Midbrain (tissue), 1 donor: ENCODE measurements at places on chromosomes 11 and 22.

DNA sequence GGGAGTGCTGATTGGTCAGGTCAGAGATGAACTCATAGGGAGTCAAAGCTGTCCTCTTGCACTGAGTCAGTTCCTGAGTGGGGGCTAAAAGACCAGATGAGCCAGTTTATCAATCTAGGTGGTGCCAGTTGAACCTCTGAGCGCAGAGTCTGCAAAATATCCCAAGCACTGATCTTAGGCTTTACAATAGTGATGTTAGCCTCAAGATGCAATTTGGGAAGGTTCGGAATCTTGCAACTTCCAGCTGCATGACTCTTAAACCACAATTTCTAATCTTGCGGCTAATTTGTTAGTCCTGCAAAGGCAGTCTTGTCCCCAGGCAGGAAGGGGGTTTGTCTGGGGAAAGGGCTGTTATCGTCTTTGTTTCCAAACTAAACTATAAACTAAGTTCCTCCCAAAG lies 92.3 kb upstream of the PARVA start:
- no peak for DNase-seq

DNA sequence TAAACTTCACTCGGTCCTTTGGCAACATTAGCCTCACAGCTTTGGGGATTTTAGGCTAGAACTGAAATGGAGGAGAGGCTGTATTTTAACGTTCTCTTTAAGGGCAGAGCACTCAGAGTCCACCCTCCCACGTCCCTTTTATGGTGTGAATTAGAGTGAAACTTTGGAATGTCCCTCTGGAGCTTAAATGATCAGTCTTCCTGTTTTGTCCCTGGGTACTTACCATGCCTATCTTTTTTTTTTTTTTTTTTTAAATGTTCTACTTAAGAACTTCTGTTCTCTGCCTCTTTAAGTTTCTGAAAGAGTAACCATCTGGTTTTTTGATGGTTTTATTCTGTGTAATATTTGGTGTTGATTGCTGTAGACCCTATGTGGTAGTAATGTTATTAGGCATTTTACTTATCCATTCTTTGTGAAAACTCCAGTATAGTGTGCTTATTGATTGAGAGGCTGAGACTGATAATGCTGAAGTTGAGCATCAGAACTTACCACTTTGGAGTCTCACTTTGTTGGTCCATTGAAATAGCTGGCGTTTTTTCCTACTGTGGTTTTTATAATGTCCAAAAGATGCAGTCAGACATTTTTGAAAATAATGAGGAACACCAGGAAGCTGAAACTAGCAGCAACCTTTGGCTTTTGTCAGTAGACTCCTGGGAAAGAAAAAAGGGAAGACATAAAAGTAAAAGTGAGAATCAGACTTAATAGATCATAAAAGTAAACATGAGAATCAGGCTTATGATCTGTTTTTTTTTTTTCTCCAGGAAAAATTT lies 11.6 kb downstream of the UVRAG start:
- DNase-seq, result no peak

- peak; percentile 57 for DNase-seq
Observed at GRCh38 chr22:19844377-19845053, 10.2 kb downstream of the GNB1L start.

- no peak for DNase-seq
Observed at GRCh38 chr11:61626580-61627380, 45.9 kb upstream of the SYT7 start.

GRCh38 chr11:45662665-45663485 lies 2.5 kb downstream of the CHST1 start:
- no peak for DNase-seq

DNA sequence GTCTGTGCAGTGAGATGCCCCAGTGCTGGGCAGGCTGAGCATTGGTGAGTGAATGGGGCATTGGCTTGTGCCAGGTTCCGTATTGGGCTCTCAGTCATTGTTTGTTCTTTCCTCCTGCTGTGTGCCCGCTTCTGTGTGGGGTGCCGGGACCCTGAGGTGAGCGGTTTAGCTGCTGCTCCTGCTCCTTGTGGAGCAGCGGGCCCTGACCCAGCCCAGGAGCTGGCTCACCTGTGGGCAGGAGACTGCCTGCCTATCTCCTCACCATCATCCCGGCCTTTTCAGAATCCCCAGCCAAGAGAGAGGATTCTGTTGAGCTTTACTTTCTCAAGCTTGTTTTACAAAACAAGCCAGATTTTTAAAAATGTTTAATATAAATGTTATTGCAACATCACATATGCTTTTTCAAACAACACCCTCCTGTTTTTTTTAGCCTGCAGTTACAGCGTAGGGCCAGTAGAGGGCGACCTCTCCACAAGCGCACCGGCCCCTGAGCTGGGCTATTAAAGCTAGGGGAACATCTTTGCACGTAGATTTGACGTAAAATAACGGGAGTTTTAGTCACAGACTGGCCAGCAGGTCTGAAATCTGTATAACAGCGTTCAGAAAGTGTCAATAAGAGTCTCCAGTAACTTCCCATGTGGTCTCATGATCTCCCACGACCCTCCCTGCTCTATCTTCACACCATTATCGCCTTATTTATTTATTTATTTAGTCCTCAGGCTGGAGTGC lies 25.1 kb upstream of the RELT start:
- peak; percentile 75 for DNase-seq

- no peak for DNase-seq
Observed at GRCh38 chr22:49951986-49952896, 8.3 kb upstream of the PIM3 start.

DNA sequence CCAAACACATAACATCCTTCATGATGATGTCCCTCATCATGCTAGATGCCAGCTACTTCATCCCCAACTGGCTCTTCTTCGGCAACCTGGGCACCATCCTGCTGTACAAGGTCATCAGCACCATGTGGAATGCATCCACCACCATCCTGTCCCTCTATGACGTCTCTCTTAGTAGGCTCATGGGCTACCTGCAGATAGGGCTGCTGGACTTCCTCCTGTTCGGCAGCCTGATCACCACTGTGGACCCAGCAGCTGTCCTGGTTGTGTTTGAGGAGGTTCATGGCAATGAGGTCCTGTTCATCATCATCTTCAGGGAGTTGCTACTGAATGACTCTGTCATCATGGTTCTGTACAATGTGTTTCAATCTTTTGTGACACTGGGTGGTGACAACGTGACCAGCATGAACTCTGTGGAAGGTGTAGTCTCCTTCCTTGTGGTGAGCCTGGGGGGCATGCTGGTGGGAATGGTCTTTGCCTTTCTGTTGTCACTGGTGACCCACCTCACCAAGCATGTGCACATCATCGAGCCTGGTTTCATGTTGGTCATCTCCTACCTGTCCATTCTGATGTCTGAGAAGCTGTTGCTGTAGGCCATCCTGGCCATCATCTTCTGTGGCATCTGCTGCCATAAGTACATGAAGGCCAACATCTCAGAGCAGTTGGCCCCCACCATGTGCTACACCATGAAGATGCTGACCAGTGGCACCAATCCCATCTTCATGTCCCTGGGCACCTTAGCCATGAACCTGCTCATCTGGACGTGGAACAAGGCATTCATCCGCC lies 120.7 kb upstream of the SERPIND1 start:
- DNase-seq, result no peak

GRCh38 chr11:95544095-95544856 lies 245.3 kb downstream of the FAM76B start:
- no peak for DNase-seq

- DNase-seq, result no peak
Observed at GRCh38 chr11:69284081-69284511, 9.9 kb upstream of the MYEOV start.

GRCh38 chr22:36929621-36930020 lies 16.2 kb downstream of the CSF2RB start:
- no peak for DNase-seq

DNA sequence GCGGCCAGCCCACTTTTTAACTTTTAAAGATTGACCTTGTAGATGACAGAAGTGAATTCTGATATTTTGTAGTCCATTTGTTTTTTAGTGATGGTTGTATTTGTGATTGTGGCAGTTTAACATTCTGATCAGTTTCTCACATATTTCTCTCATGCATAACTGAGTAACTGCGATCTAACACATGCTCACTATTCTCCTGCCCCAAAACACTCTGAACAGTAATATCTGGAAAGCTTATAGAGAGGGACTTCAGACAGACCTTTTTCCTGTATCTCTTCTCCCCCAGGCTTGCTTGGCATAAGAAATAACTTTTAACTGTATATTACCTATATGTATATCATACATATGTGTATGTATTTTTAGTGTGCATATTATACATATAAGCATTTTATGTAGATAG lies 37.3 kb upstream of the MYO18B start:
- DNase-seq, result no peak

DNA sequence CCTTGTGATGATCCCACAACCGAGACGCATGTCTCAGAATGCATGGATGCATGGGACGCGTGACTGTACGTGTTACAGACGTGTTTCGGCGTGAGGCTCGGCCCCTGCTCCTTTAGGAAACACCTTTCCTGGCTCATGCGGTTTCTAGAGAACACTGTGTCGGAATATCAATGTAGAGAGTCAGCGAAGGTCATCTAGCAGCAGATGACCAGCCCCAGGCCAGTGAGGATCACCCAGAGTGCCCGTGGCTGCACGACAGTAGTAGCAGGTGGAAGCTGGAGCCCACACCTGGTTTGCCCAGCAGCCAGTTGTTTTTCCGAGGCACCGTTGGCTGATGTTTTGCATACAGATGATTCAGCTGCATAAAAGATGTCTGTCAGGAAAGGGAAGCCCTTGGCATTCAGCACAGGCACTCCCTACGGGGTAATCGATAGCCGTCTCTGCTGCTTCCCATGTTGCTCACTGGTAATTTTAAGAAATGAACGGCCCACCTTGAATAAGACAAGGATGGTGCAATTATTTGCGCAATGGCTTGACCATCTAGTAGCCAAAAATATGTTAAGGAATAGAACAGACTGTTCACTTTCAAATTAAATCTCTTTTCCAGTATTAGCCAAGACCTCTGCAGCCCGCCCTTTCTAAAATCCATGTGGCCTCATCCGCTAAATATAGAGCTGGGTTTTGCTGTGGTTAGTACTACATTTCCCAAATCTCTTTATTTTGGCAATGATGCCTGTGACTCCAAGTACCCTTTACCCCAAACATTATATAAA lies 1.1 kb upstream of the CLTCL1 start:
- no peak for DNase-seq

- DNase-seq, result no peak
Observed at GRCh38 chr11:11215944-11216343, 137.1 kb downstream of the CSNK2A3 start.

GRCh38 chr11:128328955-128329551 lies 258.3 kb downstream of the ETS1 start:
- no peak for DNase-seq

DNA sequence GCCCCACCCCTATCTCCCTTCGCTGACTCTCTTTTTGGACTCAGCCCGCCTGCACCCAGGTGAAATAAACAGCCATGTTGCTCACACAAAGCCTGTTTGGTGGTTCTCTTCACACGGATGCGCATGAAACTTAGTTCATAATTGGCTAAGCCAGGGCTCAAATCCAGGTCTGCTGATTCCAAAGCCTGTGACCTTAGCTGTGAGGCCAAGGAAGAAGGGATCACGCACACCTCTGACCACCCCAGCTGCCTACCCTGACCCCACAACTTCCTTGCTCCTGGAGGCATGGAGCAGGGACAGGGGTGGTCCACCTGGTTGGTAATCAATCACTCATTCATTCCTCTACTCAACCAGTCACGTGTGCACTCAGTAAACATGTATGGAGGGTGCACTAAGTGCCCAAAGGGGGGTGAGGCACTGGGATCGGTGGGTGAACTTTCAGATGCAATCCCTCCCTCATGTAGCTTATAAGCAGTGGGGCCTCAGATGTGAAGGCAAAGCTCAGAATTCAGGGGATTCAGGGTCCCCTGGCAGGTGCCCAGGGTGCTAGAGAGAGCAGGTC lies 10.3 kb downstream of the FXYD2 start:
- DNase-seq, result no peak

- DNase-seq, result no peak
Observed at GRCh38 chr22:19959587-19960490, 18.2 kb upstream of the TXNRD2 start.

DNA sequence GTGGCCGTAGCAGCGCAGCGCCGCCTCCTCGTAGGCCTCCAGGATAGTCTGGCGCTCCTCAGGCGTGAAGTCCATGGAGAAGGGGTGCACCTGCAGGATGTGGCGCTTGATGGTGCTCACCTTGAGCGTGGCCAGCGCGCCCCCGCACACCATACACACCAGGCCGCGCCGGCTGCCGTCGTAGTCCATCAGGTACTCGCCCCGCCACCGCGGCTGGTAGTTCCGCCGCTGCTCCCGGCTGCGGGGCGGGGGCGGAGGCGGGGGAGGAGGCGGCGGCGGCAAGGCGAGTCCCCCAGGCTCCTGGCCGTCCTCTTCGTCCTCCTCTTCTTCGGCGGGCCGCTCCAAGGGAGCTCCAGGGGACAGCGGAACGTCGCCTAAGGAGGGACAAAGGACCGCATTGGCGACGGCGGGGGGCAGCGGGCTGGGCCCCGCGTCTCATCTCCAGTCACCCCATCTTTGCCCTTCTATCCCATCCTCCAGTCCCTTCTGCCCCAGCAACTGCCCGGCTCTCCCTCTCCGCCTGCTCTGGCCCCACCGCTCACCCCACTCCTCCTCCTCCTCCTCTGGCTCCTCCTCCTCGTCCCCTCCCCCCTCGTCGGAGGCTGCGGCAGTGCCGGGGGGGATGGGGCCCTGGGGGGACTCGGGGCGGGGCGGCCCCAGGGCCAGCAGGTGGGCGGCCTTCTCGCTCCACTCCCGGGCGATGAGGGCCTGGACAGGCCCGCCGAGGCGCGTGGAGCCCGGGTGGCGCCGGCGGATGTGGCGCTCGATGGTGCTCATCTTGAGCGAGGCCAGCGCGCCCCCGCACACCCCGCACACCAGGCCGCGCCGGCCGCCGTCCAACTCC lies 4.9 kb downstream of the ZFTA start:
- no peak for DNase-seq

GRCh38 chr11:67441098-67441563 lies 2.1 kb downstream of the CORO1B start:
- DNase-seq, result no peak

GRCh38 chr22:17476838-17477237 lies 86.5 kb upstream of the SLC25A18 start:
- no peak for DNase-seq

GRCh38 chr11:10858439-10859325 lies 829 bp upstream of the ZBED5 start:
- peak; percentile 60 for DNase-seq

GRCh38 chr22:40928657-40929056 lies 22.5 kb upstream of the RBX1 start:
- DNase-seq, result no peak
